ENCODE measurements at places on chromosomes 2 and 18.

GRCh38 chr2:71962350-71962749, 185.3 kb downstream of the CYP26B1 start:
- DNase-seq: no peak

DNA sequence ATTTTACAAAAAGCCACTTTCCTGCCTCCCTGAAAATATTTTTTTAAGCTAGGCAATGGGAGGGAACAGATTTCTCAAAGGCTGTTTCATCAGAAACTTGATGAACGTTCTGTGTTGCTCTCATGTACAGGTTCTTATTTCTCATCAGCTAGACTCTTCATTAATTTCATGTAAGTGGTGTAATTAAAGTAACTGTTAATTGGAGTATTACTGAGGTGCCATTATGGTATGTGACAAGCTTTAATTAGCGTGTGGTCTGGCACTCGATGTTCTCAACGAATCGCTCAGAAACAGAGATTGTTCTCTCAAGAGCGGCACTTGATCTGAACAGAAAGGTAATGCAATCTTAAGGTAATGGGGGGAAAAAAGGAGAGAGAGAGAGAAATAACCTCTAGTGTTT, 81.9 kb upstream of the MYCN start:
- DNase-seq: no peak

GRCh38 chr2:44751754-44752479, 189.6 kb upstream of the SIX3 start:
- no peak for DNase-seq

GRCh38 chr2:239015218-239015900, 167.5 kb downstream of the TWIST2 start:
- DNase-seq: no peak

GRCh38 chr2:120305296-120305695, 40.6 kb upstream of the INHBB start:
- no peak for DNase-seq

DNA sequence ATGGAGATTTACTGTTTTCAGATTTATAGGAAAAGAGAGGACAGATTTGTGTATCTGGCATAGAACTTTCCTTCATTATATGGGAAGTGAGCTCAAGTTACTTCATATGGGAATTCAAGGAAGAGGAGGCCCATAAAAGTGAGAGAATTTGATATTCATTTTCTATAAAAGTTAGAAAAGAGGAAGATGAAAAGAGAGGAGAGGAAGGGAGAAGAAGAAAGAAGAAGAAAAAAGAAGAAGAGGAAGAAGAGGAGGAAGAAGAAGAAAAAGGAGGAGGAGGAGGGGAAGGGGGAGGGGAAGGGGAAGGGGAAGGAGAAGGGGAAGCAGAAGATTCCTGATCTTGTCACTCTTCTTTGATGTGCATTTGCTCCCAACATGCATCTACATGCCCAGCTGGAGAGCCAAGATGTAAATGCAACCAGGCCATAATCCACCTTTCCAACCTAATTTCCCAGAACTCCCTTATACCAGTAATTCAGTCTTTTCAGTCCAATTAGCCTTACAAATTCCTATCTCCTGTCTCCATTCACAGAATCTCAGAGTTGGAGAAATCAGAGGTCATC, 15.7 kb upstream of the NMI start:
- no peak for DNase-seq

DNA sequence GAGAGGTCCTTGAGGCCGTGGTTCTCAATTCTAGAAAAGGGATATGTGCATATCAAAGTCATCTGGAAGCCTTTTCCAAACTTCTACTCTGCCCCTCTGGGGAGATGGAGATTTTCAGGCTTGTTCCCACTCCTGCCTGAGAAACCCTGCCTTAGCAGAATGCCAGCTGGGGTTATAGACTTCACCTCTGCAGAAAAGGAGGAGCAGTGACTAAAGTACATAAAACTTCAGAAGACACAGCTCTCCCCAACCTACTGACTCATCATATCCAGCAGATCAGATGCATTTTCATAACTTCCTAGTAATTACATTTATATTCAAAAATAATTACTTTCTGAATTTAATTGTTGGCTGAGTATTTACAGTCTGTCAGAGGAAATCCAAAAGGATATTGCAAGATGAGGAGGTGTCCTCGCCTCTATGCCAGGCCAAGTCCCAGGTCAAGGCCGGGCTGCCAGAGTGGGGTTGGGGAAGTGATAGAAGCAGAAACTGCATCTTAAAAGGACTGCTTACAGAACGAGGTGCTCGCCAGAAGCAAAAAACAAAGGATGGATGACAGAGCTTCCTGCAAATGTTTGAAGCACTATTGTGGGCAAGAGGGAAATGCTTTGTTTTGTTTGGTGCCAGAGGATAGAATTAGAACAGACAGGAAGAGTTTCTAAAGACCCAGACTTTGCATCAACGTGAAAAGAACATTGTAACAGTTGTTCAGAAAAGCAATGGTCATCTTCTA, 75.6 kb upstream of the APCDD1 start:
- DNase-seq: no peak

GRCh38 chr18:32777049-32777448, 4.2 kb upstream of the KLHL14 start:
- DNase-seq: no peak

GRCh38 chr18:78496079-78496478, 483.5 kb upstream of the SALL3 start:
- DNase-seq: no peak

- no peak for DNase-seq
These were observed 2.0 kb upstream of the DSEL start for GRCh38 chr18:67518566-67518965.

DNA sequence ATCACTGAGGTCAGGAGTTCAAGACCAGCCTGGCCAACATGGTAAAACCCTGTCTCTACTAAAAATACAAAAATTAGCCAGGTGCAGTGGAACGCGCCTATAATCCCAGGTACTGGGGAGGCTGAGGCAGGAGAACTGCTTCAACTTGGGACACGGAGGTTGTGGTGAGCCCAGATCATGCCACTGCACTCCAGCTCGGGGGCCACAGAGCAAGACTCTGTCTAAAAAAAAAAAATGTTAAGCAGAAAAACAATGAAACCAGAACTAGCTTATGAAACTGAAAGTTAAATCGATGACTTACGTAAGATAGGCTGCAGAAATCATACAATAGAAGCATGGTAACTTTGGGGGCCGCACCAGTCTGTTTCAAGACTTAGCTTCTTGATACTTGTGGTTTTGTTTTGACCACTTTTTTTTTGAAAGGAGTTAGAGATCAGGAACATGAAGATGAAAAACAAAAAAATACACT, 6.2 kb upstream of the GPR155 start:
- DNase-seq: no peak

DNA sequence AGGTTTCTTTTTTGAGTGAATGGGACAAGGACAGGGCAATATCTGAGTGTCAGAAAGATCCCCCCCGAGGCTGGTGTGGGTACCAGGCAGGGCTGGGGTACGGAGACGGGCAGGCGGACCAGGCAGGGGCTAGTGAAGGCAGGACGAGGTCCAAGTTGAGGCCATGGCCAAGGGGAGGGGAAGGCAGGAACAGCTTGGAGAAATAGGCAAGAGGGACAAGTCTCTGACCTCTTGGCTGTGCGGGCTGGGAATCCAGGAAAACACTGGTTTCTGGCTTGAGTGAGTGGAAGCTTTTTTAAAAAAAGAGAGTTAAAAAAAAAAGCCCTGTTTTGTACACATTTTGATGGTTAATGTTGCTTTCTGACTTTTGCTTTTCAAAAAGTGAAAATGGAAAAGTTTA, 30.3 kb downstream of the ASAP2 start:
- no peak for DNase-seq

DNA sequence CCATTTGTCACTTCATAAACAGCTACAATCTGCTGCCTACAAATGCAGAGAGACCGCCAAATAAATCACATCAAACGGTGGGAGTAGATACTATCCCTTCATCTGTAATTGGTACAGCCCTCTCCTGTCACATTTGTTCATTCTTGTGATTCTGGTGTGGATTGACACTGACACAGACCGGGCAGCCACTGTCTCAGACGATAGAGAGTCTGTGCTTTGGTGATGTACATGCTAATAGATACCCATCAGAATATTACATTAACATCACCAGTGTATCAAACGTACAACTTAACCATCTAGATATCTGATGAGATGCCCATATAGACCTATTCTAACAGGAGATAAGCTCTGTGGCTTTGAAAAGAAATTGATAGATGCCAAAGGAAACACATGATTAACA, 419.7 kb upstream of the ZEB2 start:
- DNase-seq: no peak

GRCh38 chr2:144402251-144402650, 117.7 kb downstream of the ZEB2 start:
- DNase-seq: no peak

DNA sequence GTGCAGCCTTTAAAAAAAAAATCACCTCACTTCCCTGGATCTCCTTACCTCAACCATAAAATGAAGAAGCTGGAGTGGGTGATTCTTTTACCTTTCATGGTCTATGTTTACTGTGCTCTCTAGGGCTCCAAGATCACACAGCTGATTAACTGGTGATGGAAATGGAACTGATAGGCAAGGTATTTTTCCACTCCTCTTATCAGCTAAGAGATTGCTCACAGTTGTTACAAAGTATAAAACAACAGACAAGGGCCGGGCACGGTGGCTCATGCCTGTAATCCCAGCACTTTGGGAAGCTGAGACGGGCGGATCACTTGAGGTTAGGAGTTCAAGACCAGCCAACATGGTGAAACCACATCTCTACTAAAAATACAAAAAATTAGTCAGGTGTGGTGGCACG, 14.5 kb downstream of the RPS27A start:
- DNase-seq: no peak

GRCh38 chr2:103789381-103790095, 1027.7 kb downstream of the TMEM182 start:
- peak; percentile 58 for DNase-seq

- no peak for DNase-seq
These were observed 40.5 kb upstream of the ATP6V1B1 start for GRCh38 chr2:70895249-70895648.

DNA sequence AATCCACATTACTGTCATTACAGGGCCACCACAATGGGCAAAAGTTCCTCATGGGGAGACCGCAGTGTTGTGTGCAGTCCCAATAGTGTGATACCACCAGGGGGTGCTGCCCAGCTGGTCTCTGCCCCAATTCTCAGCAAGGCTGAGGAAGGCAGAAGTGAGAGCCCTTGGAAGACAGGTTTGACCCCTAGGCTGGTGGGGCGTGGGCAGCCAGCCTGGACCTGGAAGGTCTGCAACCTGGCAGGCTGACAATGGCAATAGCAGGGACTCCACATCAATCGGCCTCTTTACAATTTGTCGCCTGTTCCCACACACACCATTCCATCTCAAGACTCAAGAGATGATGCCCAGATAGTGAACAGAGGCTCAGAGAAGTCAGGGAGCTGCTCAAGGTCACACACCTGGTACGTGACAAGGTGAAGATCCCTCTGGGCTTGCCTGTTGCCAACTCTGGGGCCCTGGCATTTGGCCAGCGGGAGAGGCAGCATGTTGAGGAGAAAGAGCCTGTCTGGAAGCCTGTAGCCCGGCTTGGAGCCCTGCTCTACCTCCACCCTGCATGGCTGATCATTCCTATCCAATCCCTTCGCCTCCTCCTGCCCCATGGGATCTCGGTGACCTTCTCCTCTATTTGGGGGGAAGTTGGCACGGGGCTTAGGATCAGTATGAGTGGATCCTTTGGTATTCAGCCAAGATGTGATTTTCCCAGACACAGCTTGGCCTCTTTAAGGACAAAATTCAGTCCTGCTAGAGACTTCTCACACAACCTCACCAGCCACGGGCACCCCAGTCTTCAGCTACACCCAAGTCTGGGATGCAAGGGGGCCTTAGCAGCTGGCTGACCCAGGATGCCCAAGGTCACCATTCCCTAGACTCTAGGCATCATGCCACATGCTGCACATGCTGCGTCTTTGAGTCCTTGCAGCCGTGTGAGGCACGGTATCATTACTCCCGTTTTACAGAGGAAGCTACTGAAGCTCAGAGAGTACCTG, 2.9 kb upstream of the ATOH8 start:
- no peak for DNase-seq

DNA sequence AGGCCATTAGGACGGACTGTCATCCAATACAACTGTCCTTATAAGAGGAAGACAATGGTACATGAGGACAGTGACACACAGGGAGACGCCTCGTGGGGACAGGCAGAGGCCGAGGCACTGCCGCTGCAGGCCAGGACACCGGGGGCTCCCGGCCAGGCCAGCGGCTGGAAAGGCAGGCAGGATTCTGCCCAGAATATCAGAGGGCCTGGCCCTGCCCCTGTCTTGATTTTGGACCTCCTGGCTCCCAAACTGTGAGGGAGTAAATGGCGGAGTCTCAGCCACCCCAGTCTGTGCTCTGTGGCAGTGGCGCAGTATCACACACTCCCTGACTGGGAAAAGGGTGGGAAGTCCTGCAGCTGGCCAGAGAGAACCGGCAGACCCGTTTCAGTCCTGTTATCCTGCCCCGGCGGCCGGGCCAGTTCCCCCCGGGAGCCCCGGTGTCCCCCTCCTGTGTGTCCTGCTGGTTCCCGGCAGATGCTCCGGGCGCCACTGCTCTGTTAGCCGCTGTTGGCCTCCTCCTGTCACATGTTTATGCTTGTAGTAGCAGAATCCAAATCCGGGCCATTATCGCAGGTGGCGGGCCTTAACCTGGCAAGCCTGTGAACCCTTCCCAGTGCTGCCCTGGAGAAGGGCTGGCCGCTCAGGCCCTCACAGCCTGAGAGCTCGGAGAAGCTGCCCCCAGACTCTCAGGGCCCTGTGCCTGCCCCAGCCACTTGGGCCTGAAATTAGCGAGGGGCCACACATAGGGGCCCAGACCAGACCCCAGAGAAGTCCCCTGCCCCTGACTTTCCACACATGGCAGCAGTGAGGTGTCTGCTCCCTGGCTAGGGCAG, 31.4 kb upstream of the TAF1B start:
- no peak for DNase-seq

GRCh38 chr2:217983276-217984233, 19.2 kb downstream of the TNS1 start:
- DNase-seq: no peak

DNA sequence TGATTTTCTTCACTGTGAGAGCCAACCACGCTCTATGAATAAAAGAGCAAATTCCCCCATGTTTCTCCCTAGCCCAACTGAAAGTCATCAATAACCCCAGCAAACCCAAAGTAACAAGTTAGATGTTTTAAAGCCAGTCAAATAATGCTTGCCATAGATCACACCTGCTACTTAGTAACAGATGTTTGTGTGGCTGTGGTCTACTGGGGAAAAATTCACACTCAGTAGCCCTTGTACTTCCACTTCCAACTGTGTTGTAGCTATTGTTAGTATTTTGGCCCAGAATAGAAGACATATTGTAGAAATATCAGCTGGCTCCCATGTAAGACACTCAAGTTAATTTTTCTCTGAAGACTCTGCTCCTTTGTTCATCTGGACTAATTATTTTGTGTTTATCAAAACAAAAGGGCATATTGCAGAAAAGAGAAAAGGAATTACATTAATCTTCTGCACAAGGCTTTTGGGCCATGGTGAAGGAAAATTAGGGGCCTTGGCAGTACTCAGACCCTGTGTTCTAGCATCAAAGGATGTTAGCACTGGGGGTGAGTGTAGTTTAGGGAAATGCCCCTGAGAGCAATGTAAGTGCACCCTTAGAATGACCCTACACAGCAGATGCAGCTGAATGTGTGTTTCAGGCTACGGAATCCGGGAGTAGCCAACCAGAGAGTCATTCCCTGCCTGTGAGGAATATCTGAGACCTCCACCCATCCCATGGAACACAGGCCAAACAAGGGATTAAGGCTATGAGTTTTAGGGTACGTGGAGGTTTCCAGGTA, 521.9 kb downstream of the EPHA4 start:
- no peak for DNase-seq

Data from SK-N-MC (cell line).